BJ (cell line): ENCODE measurements at places on chromosomes 5 and 9. TPM values are rescaled to one million over a fixed set of nuclear protein-coding genes. Genes with fewer than 3 reads are reported as not detected.

DNA sequence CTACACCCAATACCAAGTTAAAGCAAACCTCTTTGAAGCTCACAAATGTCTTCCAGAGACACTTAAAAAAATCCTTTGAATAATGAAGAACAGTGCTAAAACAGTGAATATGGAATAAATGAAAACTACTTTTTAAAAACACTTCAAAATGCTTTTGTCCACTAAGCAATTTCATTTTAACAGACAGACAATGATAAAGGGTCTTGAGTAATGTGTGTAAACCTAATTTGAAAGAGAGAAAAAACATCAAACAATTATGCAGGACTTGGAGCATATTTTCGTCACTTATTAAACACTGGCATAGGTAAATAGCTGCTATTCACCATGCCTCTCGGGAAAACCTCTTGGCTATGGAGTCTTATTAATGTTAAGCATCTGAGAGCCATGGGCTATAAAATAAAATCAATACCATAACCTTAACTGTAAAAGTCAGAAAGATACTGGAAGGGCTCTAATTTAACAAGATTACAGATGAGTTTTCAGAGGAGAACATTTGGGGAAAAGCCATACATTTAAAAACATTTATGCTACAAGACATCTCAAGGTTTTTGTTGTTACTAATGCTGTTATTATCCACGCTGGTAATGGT is 177.8 kb downstream of the NFIB start:
- no peak for DNase-seq

Gene SH3TC2
- polyA plus RNA-seq = 1.5 and 1.9 TPM in 2 replicates

- DNase-seq = no peak
These were observed 382.9 kb downstream of the TMEM232 start for GRCh38 chr5:110343616-110344015.

Gene CD180
- not detected in 2 replicates for polyA plus RNA-seq

DNA sequence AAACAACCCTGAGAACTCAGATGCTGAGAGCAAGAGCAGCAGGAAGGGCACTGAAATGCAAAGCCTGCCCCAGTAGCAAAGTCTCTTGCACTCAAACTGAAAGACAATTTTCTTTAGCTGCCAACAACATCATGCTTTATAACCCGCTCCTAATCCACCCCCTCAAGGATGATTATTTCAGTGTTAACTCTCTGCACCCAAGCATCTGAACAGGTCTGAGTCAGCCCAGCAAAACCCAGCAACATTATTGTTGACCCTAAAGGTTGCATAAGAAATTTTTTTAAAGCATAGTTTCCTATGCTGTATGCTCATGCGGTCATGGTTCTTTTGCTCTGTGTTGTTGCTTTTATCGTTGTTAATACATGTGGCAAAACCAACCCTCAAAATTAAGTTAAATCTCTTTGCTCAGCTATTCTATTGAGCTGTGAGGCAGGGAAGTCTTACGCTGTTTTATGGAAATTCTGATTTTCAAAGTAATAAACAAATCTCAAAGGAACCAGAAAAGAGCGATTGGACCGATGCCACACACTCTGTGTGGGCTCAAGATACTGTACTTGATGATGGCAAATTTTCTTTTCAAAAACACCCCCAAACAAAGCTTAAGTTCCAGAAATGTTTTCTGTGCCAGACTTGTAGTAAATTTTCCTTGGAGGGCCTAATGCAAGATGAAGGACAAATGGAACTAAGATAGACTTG is 440.6 kb upstream of the MPDZ start:
- no peak for DNase-seq

DNA sequence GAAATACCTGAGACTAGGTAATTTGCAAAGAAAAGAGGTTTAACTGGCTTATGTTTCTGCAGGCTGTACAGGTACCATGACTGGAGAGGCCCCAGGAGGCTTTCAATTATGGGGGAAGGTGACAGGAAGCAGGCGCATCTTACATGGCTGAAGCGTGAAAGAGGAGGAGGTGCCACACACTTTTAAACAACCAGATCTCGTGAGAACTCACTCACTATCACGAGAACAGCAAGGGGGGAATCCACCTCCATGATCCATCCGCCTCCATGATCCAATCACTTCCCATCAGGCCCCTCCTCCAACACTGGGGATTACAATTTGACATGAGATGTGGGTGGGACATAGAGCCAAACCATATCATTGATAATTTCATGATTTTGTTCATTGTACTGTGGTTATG is 2.5 kb upstream of the MED27 start:
- no peak for DNase-seq

GRCh38 chr5:53334431-53334941 is 145.9 kb upstream of the FST start:
- DNase-seq = no peak

Gene KIF12
- polyA plus RNA-seq = 0.07 TPM in 2 replicates

Gene ACOT12
- 0.18 TPM in 1 of 2 replicates, not detected in the other for polyA plus RNA-seq

DNA sequence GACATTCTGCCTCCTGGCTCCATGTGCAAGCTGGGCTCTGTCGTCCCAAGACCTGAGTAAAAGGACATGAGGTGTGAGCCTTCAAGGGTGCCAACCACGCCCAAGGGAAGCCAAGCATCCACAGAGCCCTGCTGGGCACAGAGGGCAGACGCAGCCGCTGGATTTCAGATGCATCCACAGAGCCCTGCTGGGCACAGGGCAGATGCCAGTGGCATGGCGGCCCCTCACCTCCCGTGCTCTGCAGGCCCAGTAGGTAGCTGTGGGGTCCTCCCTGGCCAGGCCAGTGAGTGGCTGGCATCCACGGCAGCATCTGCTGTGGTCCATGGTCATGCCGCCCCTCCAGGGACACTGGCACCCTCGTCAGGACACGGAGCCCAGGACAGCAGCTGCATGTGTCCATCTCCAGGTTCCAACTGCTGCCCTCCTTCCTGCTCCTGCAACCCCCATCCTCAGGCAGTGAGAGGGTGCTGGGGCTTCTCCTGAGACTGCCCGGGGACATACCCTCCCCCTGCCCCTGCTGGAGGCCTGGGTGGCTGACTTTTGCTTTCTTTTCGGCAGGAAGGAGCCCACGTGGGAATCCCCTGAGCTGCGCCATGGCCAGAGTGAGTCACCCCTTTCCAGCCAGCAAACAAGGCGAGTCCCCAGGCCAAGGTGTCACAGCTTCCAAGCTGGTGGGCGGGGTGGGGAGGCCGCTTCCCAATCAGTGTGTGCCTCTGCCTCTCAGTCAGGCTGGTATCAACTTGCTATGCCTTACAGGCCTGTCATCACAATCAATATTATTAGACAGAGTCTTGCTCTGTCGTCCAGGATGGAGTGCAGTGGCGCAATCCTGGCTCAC is 4.0 kb upstream of the TRAF2 start:
- DNase-seq = no peak

GRCh38 chr5:136769900-136770684 is 404.7 kb upstream of the TRPC7 start:
- no peak for DNase-seq

DNA sequence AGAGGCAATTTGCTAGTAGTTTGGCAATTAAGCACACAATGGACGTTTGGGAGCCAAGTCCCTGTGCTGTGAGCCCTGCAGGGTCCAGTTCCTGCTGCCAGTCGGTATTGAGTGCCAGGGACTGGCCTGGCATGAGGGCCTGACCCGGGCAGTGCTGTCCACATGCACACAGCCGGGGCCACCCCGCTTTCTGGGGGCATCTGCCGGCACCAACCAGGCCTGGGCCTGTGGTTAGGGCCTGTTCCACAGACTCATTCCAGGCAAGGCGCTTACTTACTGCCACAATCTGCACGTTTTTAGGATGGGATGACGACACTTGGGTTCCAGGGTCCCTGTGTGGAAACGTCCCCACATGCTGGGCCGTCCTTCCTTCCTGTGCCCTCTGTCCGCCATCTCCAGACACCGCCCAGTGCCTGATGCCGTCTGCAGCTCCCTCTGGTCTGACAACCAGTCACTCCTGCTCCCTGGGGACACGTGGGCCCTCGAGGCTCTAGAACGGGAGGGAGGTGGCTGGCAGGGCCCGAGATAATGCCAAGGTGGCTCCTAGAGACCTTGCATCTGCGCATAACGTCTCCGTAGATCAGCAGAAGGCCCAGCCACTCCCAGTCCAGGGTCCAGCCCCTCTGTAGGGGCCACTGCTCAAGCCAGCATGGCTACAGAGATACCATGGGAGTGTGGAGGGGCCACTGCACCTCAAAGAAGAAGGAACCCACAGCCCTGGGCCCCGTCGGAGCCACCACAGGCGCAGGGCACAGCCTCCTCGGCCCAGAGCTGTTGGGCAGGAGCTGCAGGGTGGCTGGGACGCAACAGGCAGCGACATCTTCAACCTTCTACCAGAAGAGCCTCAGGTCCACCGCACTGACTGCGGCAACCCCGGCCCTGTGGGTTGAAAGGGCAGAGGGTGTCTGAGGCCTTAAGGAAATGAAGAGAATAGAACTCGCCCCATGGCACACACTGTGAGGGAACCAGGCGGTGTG is 24.7 kb downstream of the SLC9A3 start:
- DNase-seq = no peak

GRCh38 chr9:90895786-90896185 is 94.2 kb downstream of the SYK start:
- DNase-seq = no peak

Gene NDUFS4
- polyA plus RNA-seq = 51.6 and 133 TPM in 2 replicates

DNA sequence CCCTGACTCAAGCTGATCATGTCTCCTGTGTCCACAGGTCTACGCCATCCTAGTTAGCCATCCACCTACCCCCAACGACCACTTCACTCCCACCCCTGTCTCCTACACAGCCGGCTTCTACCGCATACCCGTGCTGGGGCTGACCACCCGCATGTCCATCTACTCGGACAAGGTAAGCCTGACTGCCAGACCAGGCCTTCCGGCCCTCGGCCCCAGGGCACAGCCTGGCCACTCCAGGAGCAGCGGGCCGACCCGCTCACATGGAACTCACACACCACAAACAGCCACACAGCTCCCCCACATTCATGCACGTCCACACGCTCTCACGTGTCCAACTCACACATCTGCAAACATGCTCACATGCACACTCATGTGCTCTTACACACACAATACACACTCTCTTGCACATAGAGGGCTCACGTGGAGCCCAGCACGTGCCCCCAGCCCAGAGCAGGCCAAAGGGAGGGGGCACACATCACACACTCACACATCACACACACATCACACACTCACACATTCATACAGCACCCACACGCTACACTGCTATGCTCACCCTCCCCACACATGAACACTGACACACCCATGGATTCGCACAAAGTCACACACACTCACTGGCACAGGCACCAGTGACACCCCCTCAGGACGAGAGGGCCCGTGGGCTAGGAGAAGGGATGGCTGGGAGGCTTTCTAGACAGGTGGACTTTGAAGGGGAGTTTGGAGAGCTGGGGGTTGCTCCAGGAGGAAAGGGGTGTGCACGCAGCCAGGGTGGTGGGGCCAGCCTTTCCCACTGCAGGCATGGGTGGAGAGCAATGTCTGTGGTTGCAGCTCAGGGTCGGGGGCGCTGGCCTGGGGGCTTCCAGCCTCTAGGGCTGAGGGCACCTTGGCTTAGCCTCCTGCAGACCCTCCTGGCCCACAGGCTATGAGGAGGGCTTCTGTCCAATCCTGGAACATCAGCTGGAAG is 3.3 kb downstream of the GRIN1 start:
- no peak for DNase-seq

DNA sequence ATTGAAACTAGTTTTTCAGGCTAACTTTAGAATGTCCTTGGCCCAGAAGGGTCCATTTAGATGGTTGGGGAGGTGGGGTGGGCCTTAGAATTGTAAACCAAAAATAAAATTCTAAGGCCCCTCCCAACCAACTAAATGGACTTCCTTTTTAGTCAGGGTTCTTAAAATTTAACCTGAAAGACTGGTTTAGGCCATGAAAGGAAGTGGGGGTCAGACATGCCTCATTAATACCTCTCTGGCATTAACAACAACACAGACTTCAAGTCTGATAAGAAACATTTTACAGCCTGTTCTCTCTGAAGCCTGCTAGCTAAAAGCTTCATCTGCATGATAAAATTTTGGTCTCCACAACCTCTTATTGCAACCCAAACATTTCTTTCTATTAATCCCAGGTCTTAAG is 65.5 kb upstream of the TNC start:
- DNase-seq = no peak

- no peak for DNase-seq
These were observed 117.9 kb upstream of the GRIA1 start for GRCh38 chr5:153372425-153373129.

- no peak for DNase-seq
These were observed 129.7 kb upstream of the IQGAP2 start for GRCh38 chr5:76273206-76273885.

DNA sequence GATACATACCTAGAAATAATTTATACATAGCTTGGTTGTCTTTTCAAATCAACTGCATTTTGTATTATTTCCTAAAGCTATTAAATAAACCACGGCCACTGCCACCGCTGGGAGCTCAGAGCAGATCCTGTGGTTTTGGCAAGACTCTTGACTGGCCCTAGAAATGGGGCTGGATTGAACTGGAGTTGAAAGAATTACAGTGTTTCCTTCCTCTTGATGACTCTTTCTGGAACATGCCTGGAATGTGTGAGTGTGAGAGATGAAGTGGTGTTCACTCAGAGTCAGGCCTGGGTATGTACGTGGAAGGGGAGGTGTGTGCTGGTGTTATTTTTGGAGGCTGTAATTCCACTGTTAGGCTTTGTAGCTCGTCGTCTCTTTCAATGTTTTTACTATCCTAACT is 45.9 kb downstream of the TEK start:
- DNase-seq = peak; percentile 74

DNA sequence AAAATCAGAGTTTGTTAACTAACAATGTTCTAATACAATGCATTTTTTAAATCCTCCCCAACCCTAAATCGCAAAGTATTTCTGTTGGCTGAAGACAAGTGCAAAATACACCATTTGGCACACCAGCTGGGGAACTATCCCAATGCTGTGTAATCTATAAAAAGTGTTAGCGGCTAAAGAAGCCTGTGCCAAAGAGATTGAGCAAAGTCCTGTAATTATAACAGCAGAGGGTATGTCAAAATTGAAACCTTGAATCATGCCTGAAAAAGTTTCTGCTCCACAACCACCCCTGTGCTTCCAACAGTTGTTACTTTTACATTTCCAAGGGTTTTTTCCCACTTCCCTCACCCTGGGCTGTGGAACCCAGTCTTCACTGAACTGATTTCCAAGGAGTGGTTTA is 83.1 kb upstream of the PLPP6 start:
- DNase-seq = no peak

DNA sequence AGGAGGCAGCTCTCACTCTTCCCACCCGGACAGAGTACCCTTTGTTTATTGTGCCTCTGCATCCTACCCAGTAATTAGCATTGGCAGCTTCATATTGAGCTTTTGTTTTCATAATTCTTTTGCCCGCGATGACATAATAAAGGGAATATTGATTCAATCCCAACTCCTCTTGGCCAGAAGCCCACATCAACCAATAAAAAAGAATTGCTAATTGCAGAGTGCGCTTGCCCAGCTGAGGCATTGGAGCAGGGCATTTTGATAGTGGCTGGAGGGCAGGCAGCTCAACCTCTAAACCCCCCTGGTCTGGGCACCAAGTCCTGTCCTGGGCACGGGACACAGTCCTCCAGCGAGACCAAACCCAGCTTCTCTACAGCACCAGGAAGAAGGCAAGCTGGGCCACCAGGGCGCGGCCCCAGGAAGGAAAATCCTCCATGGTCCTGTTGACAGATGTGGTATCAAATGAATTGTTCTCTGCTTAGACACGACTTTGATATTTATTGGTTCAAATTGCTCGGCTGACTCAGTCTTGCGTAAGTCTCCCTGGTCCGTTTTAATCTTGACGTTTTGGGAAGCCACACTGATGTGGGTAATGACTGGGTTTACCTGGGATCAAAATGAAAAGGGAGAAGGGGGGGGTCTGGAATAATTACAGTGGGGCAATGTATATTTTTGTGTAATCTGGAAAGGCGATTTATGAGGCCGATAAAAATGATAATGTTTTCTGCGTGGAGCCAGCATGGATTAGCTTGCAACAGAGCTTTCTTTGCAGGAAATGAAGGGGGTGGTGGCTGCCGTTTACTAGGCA is 220.7 kb upstream of the MSX2 start:
- DNase-seq = peak; percentile 68
